Ovary (tissue), 10 donors: ENCODE measurements at places on chromosomes 5 and 9. TPM values are rescaled to one million over a fixed set of nuclear protein-coding genes. Genes with fewer than 3 reads are reported as not detected.

The TAF11L5 gene
- not detected for total RNA-seq

The PTGES gene
- 0.93 TPM for total RNA-seq

The LRRC26 gene
- total RNA-seq, result not detected

The SLC34A3 gene
- not detected for total RNA-seq

The PAPPA gene
- total RNA-seq, result 5.5 TPM

The PCDHGB3 gene
- total RNA-seq, result 4.1 TPM

The TAF11L10 gene
- total RNA-seq, result not detected

The PSD2 gene
- total RNA-seq, result 0.37 TPM

The PCDHB7 gene
- total RNA-seq, result 4.6 TPM

The CDH10 gene
- not detected for total RNA-seq

The TLX3 gene
- not detected for total RNA-seq

DNA sequence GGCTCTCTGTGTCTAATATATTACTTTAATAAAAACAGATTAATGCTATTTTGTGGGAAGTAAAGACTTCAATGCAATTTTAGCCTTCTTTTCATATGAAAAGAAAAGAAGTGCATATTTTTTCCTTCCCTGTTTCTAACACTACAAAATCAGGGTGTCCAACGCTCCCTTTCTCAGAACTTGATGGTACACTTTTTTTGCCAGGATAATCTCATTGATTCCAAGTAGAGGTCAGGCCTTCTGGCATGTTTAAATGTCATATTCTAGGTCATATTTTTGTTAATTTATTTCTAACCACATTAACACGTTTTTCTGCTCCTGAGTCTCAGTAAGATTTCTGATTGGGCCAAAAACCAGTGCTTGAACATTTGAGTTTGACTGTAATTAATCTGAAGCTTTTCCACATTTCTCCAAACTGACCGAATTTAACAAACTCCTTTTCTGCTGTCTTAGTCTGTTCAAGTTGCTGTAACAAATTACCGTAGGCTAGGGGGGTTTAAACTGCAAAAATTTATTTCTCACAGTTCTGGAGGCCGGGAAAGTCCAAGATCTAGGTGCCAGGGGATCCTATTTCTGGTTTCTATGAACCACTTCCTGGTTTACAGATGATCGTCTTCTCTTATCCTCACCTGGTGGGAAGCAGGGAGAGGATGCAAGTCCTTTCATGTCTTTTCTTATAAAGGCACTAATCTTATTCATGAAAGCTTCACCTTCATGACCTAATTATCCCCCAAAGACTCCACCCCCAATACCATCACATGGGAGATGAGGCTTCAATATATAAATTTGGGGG lies 63.2 kb upstream of the ELL2 start:
- DNase-seq, result no peak

GRCh38 chr5:11385901-11386293 lies 518.3 kb downstream of the CTNND2 start:
- no peak for DNase-seq

DNA sequence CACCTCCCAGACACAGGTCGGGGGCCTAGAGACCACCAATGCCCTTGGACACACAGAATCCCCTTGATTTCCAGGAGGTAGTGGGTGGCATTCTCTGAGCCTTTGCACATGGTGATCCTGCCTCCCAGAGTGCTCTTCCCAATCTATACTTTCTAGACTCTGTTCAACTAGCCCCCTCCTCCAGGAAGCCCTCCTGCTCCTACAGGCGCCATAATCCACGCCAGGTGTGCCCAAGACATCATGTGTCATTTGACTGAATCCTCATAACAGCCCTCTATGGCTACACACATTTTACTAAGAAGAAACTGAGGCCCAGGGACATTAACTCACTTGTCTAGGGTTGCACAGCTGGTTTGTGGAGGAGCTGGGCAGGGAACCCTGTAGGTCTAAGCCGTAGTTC lies 7.1 kb downstream of the BBLN start:
- no peak for DNase-seq

DNA sequence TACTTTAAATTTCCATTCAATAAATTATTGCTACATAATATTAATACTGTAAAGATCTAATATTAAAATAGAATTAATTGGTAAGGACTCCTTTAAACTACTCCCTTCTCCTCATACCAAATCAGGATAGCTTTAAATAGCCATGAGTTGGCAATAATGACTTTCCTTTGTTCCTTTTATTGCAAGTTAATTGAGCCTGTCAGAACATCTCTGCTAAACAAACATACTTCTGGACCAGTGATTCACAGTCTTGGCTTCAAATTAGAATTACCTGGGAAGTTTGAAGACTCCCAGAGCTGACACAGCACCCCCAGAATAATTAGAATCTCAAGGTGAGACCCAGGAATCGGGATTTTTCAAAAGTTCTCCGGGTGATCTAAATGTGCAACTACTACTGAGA lies 18.7 kb downstream of the C5orf58 start:
- DNase-seq, result no peak

GRCh38 chr5:14257995-14258403 lies 114.9 kb downstream of the TRIO start:
- no peak for DNase-seq

- DNase-seq, result no peak
Observed at GRCh38 chr5:138037271-138037670, 4.4 kb upstream of the FAM13B start.

DNA sequence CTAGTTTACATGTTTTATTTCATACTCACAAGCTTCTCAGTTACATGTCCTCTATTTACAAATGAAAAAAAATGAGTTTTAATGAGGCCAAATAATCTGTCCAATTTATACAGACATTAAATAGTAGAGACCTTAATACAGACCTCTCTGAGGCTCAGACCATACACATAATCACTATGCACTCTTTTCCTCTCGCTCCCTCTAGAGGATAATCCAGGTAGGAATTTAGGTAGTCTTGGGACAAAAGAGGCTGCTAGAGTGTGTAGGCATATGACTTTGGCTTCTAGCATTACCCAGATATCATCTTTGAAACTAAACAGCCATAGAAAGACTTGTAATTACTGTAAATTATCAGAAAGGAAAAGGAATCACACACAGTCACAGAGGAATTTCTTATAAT lies 444.7 kb downstream of the HINT1 start:
- no peak for DNase-seq

GRCh38 chr9:36770025-36770424 lies 197.3 kb downstream of the MELK start:
- no peak for DNase-seq

DNA sequence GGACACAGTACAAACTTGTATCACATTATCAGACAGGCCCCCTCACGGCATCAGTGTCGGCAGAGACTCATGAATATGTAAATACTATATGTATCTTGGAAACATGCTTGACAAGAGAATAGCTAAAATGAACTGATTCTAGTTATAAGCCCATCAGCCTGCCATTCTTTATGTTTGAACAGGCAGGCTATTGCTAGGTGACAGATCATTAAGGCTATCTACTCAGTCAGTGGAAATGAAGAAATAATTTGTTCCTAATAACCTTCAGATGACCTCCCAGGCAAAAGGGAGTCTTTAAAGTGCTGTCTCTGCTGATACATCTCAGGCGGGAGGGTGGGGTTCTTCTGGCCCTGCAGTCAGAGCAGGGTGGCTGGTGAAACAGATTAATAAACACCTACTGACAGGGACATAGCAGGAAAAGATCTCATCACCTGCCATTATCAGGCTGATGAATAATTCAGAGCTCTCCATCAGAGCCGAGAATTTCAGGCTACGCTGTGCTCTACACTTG lies 394.2 kb downstream of the RASEF start:
- DNase-seq, result no peak

- DNase-seq, result no peak
Observed at GRCh38 chr5:42366051-42366450, 57.2 kb upstream of the GHR start.

DNA sequence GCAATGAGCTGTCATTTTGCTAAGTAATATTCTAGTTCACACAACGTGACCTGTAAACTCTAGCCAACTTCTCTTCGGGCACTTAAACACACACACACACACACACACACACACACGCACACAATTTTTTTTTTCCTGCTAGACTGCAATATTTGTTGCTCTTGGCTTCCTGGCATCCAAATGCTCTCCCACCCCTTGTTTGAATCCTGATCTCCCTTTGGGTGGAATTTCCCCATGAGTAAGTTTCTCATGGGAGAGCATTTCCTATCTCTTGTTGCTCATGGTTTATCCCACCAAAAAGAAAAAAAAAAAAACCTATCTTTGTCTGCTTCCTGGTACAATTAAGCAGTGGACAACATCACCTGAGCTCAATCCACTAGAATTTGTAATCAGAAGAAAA lies 54.7 kb upstream of the TSLP start:
- DNase-seq, result no peak

DNA sequence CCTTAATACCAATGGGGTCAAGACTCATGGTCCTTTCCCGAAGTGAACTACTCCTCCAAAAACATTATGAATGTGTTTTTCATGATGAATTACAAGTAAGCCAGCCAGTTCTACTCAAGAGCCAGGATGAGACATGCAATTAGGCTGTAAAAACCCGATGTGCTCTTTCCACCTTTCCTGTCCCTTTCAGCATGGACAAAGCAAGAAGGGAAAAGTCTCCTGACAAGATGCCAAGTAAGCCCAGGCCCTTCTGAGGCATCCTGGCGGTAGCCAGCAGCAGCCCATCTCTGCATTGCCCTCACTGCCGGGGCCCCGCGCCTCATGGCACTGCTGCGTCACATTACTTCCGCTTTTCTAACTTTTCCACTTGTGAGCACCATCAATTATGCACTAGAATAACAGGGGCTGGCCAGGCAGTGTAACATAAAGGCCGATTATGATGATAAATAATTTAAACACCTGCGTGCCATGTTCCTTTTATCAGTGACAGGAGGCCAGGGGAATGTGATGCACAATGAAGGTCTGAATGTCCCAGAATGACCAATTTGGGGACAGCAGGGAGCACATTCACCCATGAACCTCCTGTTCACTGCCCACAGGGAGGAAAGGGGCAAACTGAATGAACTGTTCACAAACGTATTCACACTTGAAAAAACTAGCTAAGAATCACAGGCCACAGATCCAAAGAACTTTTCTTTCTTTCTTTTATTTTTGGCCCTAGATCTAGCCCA lies 37.4 kb downstream of the EFNA5 start:
- no peak for DNase-seq

- DNase-seq, result no peak
Observed at GRCh38 chr9:135971892-135972291, 10.7 kb upstream of the UBAC1 start.

DNA sequence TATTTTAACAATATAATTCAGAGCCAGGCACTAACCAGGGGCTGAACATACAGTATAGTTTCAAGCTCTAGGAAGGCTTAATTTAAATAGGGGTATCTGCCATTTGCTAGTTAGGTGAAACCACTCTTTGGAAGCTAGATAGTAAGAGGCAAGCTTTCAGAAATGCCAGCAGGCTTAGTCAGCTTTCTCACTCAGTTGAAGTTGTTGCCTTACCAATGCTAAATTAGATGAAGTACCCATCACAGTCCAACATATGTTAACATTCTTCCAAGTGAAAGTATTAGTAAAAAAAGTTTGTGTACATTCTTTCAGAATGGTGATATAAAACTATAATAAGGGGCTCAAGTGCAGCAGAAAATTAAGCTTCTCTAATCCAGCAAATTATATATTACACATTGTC lies 215.0 kb downstream of the CNTLN start:
- DNase-seq, result no peak

DNA sequence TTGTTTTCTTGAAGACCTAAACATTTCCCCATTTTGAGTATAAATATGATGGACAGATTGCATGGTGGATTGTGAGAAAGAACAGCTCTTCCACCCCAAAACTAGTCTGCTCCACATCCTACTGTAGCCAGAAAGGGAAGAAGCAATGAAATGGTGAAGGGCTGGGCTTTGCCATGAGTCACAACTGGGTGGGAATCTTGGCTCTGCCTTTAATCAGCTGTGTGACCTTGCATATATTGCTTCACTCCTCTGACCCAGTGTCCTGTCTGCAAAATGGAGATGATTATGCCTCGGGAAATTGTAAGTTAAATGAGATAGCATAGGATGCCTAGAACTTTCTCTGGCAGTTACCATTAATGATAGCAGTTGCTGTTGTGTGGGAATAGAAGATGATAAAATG lies 101.9 kb downstream of the PDE8B start:
- DNase-seq, result no peak

DNA sequence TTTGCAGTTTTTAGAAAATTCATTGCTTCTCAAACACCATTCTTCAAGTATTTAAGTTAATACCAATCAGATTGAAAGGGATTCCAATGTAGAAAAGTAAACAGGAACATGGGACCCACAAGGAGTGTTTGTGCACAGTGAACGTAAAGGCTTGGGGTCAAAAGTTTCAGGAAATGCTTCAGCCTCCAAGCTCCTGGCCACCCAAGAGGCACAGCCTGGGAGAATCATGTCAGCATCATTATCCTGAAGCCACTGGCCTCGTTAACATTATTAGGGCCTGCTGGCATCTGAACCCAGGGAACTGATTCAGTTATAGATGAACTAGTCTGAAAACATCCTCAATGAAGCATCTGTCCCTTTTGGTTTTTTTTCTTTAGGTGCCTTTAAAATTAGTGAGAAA lies 122.9 kb downstream of the NXNL2 start:
- no peak for DNase-seq

DNA sequence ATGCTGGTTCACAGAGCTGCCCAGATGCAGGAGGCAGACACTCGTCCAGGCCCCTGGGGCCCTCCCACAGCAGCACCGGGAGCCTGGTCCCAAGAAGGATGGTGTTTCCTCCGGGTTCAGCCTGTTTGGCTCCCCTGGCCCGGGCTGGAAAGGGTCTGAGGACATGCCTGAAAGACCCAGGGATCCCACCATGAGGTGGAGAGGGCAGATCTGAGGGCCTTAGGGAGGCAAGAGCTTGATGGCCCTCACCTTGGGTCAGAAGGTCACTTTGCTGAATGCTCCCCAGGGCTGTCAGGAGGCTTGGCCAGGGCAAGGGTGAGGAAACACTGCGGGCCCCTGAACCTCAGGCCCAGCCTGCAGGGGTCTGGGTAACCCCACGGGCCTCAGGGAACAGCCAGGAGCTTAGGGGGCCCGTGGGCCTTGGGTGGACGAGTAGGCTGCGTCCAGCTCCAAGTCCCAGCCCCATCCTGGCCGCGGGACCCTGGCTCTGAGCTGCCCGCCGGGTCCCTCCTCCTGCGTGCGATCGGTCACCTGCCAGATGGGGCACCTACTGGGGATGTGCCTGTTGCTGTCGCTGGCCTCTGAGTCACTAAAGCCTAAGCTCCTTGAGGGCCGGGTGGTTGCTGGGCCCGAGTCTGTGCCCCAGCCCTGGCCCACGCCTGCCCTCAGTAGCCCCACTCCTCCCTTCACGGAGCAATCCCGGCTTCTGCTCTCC lies 106.2 kb downstream of the ZNF354C start:
- DNase-seq, result no peak

DNA sequence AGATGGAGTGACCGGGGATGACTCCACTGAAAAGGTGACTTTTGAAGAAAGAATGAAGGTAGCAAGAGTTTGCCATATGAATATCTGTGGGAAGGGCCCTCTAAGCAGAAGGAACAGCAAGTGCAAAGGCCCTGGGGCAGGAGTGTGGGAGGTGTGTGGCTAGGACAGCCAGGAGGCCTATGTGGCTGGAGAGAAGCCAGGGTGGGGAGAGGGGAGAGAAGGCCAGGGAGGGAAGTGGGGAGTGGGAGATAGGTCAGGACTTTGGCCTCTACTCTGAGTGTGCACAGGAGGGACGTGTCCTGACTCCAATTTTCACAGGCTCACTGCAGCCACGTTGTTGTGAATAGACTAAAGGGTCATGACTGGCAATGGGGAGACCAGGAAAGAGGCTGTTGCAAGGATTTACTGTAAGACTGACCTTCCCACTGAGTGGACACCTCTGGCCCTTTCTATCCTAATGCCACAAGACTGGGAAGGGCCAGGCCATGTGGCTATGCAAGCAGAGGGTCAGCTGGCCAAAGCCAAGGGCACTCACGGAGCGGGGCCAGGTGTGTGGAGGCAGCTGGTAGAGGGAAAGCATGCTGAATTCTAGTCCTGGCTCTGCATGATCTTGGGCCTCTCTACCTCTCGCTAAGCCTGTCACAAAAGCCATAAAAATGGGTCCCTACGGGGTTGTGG lies 172.4 kb downstream of the PAX5 start:
- no peak for DNase-seq
